ENCODE measurements at places on chromosomes 3 and 15. TPM values are rescaled to one million over a fixed set of nuclear protein-coding genes. Genes with fewer than 3 reads are reported as not detected.

DNA sequence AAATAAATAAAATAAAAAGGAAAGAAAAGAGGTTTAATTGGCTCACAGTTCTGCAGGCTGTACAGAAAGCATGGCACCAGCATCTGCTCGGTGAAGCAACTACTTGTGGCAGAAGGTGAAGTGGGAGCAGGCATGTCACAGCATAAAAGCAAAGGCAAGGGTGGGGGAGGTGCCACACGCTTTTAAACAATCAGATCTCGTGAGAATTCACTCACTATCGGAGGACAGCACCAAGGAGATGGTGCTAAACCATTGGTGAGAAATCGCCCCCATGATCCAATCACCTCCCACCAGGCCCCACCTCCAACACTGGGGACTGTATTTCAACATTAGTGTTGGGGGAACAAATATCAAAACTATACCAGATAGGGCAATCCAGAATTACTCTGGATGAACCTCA lies 15.3 kb downstream of the SCG3 start:
- no peak for DNase-seq

The NR2E3 gene
- total RNA-seq: not detected

The C3orf85 gene
- total RNA-seq: not detected

DNA sequence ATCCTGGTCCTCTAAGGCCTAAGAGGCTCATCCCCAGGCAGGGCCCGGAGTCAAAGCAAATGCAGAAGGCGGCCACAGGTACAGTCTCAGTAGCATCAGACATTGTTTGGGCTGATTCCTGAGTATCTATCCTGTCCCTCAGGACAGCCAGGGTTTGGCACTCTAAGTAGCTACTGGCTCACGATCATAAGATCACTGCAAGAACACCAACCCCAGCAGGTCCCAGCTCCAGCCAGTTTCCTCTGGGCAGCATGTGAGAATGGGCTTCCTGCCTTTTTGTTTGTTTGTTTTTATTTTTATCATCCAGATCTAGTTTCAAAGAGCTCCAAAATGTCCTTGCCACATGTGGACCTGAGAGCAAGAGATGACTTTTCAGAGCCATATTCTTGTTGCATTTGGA lies 32.7 kb downstream of the LRRFIP2 start:
- DNase-seq: no peak

The GOLGA6B gene
- total RNA-seq: not detected

DNA sequence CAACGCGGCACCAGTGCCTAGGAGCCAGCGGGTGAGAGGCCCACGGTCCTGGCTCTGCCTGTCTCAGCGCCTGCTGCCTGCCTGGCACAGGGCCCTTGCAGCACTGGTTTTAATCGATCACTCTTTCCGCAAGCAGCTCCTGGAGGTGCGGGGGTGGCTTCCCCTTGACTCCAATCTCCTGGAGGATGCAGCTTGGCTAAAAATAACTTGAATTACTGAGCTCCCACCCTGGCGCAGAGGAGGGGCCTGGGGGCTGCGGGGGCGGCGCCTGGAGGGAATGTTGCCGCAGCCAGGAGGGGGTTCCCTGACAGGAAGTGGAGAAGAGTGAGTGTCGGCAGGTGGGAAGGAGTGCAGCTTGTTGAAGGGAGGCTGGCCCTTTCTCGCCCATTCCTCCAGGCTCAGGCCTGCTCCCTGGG lies 9.9 kb upstream of the RPL29 start:
- DNase-seq: no peak

GRCh38 chr3:48697952-48698351 lies 12.2 kb upstream of the NCKIPSD start:
- DNase-seq: no peak

- no peak for DNase-seq
Measured at GRCh38 chr3:14468621-14468981, 66.2 kb downstream of the SLC6A6 start.

Measured in activated naive CD8-positive, alpha-beta T cell treated with anti-CD3 and anti-CD28 coated beads, Interleukin-2, amount 10 ng/mL, durations not matched to agents 7 days and 5 days (primary cell).